ENCODE measurements at places on chromosomes 7 and 10.

DNA sequence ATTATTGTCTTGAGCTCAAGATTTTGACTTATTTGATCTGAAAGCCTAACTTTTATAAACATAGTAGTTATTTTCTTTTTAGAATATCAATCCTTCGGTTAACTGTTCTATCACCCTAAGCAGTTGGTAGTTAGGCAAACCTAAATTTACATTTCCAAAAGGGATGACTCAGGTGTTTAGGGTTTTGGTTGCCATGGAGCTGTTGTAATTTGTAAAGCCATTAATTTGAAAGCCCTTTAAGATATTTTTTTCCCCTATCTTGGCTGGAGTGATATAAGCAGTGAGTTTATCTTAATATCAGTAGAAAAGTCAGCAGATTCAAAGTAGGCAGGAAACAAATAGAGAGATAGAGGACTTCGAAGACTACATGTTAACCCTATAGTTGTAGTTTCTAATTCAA, 1472.6 kb upstream of the CELF2 start:
- DNase-seq = no peak

DNA sequence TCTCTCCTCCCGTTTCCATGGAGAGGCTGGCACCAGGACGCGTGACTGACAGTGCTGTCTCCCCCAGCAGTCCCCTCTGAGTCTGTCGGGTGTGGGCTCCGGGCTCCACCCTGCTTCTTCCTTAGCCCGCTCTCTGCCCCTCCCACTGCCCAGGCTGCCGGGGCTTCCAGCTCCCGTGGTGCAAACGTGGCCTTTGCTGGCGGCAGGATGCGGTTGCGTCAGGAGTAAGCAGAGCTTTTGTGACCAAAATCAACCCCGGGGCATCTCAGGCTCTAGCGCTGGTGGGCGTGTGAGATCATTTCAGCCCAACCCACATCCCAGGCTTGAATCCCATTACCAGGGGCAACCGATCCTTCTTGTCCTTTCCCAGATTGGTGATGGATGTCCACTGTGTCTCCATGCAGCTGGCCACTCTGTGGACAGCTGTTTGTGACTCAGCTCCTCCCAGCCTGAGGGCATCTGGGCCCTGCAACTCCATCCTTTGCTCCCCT, 28.2 kb downstream of the PTPRE start:
- DNase-seq = no peak

GRCh38 chr10:34547291-34547690, 267.8 kb downstream of the PARD3 start:
- DNase-seq = no peak

DNA sequence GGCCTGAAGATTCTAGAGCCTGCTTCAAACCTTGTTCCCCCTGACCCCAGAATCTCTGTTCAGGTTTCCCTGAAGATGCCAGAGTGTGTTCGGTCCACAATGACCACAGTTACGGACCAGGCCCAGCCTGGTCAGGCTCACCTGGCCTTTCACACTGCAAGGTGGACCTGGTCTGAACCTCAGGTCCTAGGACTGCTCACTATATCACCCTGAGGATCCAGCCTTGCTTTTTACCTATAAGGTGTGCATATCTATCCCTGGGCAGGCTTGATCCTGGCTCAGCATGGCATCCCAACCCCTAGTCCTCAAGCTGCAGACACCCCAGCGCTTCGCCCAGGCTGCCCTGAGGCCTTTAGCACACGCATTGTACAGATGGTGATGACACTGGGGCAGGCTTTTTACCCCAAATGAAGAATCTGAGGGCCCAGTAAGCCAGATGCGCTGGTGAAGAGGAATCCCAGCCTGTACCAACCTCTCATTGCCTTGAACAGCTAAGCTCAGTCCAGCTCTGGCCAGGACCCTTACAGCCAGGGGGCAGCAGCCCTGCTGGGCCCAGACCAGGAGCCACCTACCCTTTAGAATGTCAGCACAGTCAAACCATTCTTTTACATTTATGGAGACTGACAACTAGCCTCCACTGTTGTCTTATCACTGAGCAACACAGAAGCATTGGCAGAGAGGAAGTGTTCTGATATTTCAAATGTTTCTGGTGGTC, 28.0 kb downstream of the MAT1A start:
- DNase-seq = no peak

DNA sequence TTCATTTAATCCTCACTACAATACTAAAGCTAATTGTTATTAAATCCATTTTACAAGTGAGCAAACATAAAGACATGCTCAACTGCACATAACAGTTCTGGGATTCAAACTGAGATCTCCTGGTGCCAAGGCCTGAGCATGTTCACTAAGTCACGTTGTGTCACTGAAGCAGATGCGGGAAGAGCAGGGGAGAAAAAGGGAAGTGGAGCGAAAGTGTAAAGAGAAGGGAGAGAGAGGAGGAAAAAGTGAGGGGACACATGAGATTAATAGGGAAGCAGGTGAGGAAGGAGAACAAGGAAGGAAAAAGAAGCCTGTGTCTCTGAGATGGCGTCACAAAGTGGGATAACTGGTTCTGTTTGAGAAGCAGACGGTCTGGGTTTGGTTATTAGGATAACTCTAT, 38.9 kb upstream of the KAT6B start:
- no peak for DNase-seq

GRCh38 chr10:117911684-117912083, 135.1 kb downstream of the RAB11FIP2 start:
- no peak for DNase-seq

GRCh38 chr7:91169830-91170191, 94.4 kb upstream of the FZD1 start:
- no peak for DNase-seq

GRCh38 chr10:5887029-5887428, 2.7 kb downstream of the ANKRD16 start:
- DNase-seq = no peak

DNA sequence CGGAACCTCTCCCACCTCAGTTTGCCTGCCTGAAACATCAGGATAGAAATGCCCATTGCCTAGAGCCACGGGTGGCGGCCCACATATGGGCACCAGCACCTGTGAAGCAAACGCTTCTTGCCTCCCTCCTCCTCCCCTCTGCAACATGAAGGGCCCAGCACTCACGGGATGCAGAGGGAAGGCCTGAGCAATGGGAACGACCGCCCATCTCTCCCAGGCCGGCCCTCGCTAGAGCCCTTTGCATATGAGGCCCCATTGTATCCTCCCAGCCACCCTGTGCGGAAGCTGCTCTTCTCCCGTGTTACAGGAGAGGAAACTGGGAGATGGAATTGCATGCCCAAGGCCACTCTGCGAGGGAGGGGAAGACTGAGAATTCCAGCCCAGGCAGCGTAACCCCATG, 88.2 kb downstream of the RGS10 start:
- no peak for DNase-seq

- DNase-seq = no peak
Measured at GRCh38 chr10:125038637-125039036, 96.7 kb downstream of the ZRANB1 start.

DNA sequence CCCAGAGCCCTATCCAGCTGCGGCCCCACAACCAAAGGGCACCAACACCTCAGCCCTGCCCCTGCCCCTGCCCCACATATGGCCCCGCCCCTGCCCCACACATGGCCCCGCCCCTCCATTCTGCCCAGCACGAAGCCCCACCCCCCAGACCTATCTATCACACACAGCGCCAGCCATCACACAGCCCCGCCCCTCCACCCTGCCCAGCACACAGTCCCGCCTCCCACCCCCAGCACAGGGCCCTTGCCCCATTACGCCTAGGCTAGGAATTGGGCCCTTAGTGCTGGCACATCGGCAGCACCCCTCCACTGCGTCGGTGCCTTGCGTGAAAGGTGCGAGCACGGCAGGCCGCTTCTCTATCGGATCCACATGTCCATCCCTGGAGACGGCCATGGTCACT, 126.8 kb downstream of the MAD1L1 start:
- no peak for DNase-seq

DNA sequence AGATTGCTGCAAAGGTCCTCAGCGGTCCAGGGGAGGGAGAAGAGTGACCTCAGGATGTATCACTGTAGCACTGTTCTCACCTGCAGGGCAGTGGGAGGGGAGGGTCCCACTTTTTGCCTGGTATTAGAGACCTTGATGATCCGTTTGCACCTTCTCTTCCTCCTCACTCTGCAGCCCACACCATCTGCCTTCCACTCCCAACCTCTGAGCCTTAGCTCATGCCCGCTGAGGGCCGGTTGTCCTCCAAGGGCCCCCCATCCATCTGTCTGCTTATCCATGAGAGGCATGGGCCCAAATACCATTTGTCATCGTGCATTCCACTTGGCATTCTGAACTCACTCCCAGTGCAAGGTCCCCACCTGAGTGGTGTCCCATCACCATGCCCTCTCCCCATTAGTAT, 64.6 kb upstream of the PCBD1 start:
- DNase-seq = no peak

DNA sequence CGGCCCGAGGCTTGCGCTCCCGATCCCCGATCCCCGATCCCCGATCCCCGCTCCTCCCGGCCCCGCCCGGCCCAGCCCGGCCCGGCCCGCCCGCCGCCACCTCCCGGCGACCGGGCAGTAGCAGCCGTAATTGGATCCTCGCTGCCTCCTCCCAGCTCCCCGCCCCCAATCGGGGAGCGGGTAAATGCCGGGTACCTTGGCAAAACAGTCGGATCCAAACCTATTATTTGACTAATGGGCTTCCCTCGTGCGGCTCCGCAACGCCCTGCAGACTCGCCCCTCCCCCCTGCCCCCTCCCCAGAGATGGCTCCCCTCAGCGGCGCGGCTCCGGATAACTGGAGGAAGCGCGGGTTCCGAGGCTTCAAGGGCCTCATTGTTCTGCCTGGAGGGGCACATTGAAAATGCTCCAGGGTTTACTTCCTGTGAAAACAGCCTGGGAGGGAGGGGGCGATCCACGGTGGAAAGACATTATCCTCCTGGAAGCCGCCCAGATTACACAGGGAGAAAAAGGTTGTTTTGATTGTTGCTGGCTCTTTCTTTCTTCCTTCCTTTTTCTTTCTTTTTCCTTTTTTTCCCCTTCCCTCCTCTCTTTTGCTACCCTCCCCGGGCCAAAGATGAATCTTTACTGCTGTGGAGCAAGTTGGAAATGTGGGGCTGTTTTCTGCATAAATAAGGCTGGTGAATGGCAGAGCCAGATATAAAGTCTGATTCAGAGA, 94.7 kb upstream of the ZMIZ1 start:
- peak; percentile 47 for DNase-seq

- DNase-seq = no peak
Measured at GRCh38 chr10:96964131-96964530, 132.0 kb downstream of the LCOR start.

- DNase-seq = no peak
Measured at GRCh38 chr10:29411666-29412315, 122.9 kb downstream of the LYZL1 start.

GRCh38 chr10:113610631-113611601, 52.9 kb downstream of the NRAP start:
- no peak for DNase-seq

DNA sequence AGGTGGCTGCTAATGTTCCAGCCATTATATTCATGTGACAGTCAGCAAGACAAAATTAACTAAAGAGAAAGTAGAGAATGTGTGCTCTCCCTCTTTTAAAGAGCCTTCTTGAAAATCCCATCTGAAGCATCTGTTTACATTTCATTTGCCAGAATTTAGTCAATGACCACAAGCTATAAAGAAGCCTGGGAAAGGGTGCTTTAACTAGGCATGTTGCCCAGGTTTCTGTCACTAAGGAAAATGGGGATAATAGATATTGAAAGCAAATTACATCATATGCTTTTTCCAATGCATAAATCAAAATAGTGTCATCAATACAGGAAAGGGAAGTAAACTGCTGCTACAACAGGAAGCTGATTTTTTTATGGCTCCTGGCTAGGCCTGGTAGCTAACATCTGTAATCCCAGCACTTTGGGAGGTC, 67.7 kb downstream of the ELAPOR2 start:
- no peak for DNase-seq

DNA sequence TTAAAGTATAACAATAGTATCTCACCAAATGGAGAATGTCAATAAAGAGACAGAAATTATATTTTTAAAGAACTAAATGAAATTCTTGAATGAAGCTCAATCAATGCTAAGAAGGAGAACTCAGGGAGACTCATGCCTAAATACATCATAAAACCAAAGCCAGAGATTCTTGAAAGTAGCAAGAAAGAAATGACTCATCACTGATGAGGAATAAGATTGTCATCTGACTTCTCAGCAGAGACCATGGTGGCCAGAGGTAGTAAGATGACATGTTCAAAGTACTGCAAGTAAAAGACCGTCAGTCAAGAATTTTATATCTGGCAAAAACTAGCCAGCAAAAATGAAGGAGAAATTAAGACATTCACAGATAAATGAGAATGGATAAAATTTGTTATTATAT, 399.0 kb downstream of the GRID1 start:
- DNase-seq = no peak

GRCh38 chr10:15473396-15473767, 102.3 kb upstream of the FAM171A1 start:
- no peak for DNase-seq

GRCh38 chr7:15972862-15973275, 286.4 kb upstream of the MEOX2 start:
- no peak for DNase-seq

GRCh38 chr10:17703706-17704105, 48.3 kb upstream of the TMEM236 start:
- no peak for DNase-seq

GRCh38 chr10:86374664-86375063, 8.1 kb upstream of the GRID1 start:
- no peak for DNase-seq

- DNase-seq = peak; percentile 38
Measured at GRCh38 chr10:80413271-80413996, 5.1 kb downstream of the PRXL2A start.

GRCh38 chr7:138455609-138456008, 4.5 kb upstream of the TRIM24 start:
- no peak for DNase-seq

DNA sequence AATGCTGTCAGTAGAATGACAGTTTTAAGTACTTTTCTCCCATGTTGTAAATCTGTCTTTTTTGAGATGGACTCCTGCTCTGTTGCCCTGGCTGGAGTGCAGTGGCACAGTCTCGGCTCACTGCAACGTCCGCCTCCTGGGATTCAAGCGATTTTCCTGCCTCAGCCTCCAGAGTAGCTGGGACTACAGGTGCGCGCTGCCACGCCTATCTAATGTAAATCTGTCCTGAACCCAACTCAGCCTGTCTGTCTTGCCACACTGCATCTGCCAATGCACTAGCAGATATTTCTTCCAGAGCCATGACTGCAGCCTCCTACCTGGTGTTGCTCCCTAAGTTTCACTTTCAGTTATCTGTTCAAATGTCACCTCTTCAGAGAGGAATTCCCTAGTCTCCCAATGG, 264.1 kb downstream of the PHF14 start:
- no peak for DNase-seq

DNA sequence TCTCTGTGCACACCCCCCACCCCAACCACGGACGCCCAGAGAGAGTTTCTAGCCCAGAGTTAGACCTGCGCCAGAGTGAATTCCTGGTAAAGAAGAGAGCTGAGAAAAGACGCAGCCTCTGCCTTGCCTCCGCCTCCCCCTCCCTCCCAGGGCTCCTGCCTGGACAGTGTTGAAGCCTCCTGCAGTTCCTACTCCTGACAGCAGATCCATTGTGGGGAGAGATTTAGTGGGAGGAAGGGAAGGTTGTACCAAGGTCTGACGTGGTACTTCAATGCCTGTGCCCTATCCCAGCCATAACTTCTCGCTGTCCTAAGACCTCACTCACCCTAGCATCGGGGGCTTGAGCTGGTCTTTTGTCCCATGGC, 952 bp downstream of the SRRM3 start:
- DNase-seq = no peak

All from fibroblast of the conjunctiva (primary cell).